Stimulated activated CD8-positive, alpha-beta memory T cell treated with anti-CD3 and anti-CD28 coated beads, Interleukin-4, amount 100 ng/mL, for 48 hours (primary cell): ENCODE measurements at places on chromosomes 3 and 15.

DNA sequence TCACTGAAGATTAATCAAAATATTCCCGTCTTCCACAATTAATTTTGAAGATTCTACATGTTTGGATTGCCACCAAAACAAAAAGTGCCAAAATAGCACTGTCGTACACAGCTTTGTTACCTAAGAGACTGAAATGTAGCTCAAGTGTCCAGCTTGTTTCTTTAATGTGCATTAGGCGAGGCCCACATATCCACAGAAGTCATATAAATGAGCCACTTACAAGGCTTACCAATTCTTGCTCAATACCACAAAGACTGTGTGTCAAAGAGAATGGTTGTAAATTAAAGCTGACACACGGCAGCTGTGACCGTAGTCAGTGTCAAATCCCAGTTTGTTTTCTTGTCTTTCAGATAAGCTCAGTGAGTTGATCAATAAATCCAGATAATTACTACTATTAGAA is 639.4 kb upstream of the TBL1XR1 start:
- no peak for DNase-seq

- peak; percentile 97 for DNase-seq
Measured at GRCh38 chr3:39383881-39384664, 903 bp downstream of the SLC25A38 start.

- no peak for DNase-seq
Measured at GRCh38 chr3:10984371-10984896, 8.1 kb upstream of the SLC6A1 start.

DNA sequence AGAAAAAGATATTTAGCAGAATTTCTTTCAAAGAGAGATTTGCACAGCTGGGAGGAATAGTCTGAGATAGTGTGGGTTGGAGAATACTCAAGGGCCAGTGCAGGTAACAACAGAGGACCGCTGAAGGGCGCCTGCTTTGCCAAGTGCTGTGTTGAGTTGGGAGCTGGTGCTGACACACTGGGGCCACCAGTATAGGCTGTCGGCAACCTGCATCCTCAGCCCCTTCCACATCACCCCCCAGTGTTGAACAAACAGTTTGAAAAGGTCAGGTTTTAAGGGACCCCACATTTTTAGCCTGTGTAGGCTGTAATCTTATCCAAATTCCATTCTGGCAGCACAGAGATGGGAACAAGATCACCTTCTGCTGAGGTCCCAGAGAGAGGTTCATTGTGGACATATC is 96.6 kb downstream of the ABHD5 start:
- DNase-seq, result no peak

GRCh38 chr3:15754047-15754446 is 43.7 kb downstream of the ANKRD28 start:
- DNase-seq, result no peak

GRCh38 chr15:79455361-79455760 is 23.2 kb downstream of the MINAR1 start:
- DNase-seq, result no peak

- DNase-seq, result no peak
Measured at GRCh38 chr3:139607257-139608107, 67.9 kb upstream of the RBP1 start.

GRCh38 chr3:22106213-22106896 is 355.3 kb upstream of the ZNF385D start:
- no peak for DNase-seq

- no peak for DNase-seq
Measured at GRCh38 chr15:39785139-39785538, 2.5 kb upstream of the FSIP1 start.

DNA sequence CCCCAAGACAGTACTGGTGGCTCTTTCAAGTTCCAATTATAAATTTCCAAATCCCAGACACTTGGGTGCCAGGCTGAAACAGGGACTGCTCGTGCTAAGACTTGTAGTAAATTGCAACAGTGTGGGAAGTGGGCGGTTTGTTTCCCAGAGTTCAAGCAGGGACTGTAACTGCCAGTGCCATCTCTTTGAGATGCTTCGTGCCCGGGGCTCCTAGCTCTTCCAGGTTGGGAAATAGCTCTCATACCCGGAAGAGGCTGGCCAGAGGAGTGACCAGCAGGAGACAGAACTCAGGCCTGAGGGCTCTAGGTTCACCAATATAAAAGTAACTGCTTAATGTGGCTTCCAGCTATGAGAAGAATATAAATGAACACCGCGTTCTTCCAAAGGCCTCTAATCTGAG is 54.0 kb upstream of the NEO1 start:
- no peak for DNase-seq
